T-helper 22 cell (primary cell): ENCODE measurements at places on chromosomes 4 and X.

DNA sequence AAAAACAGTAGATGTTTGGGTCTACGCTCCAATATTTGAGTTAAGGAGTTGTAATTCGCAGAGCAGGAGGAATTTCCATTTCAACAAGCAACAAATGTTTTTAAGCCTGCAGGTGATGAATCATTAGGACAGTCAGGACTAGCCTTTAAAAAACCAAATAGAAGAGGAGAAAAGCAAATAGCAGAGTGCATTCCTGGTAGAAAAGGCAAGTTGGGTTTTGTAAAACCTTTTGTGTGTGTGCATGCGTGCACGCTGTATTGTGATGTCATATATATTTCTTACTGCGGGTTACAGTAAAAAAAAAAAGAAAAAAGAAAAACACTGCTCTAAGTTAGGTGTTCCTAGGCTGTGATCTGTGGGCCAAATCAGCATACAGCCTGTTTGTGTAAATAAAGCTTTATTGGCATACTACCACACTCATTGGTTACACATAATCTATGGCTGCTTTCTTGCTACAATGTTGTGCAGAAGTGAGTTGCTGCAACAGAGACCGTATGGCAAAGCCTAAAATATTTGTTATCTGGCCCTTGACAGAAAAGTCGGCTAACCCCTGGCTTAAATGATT is 135.6 kb downstream of the MID1 start:
- no peak for DNase-seq

DNA sequence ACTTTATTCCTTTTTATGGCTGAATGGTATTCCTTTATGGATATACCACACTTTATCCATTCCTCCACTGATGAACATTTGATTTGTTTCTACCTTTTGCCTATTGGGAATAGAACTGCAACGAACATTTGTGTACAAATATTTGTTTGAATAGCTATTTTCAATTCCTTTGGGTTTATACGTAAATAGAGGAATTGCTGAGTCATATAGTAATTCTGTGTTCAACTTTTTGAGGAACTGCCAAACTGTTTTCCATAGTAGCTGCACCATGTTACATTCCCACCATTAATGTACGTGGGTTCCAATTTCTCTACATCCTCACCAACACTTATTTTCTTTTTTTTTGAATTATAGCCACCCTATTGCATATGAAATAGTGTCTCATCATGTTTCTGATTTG is 156.5 kb upstream of the ATP6AP2 start:
- no peak for DNase-seq

DNA sequence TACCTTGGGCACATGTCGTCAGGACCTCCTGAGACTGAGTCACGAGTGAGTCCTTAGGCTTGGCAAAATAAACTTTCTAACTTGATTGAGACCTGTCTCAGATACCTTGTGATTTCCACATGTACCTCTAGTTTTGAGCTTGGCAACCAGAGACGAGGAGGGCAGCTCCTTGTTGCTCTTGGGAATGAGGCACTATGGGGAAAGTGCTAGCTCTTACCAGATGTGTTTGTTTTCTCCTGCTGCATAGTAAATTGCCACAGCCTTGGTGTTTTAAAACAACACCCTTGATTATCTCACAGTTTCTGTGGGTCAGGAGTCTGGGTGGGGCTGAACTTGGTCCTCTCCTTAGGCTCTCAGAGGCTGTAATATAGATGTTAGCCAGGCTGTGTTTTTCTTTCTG is 59.1 kb upstream of the MAML3 start:
- no peak for DNase-seq

GRCh38 chr4:168118116-168118655 is 25.8 kb downstream of the ANXA10 start:
- DNase-seq: no peak

DNA sequence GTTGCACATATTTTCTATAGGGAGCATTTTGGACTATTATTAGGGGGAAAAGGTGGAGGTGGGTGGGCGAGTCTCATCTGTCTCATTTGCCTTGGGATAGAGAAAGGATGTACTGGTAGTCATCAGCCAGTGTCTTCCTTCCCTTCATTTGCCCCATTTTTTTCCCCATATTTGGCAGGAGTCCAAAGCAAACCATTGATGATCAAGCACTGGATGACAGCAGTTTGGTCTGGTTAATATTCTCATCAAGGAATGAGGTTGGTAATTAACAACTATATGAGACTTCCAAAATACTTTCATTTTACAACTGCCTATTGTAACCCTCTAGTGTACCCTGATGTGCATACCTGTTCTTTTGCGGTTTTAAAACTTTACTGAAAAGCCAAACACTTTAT is 22.6 kb upstream of the IGFBP7 start:
- DNase-seq: no peak

- no peak for DNase-seq
These were observed 315.7 kb downstream of the FBXW7 start for GRCh38 chr4:152220201-152220666.

DNA sequence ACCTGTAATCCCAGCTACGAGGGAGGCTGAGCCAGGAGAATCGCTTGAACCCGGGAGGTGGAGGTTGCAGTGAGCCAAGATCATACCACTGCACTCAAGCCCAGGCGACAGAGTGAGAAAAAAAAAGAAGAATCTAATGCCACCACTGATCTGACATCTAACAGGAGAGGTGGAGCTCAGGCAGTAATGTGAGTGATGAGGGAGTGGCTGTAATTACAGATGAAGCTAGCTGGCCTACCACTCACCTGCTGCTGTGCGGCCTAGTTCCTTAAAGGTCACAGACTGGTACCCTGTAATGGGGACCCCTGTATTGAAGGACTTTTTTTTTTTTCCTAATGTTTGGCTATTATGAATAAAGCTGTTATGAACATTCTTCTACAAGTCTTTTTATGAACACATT is 25.3 kb upstream of the GABRE start:
- DNase-seq: no peak

DNA sequence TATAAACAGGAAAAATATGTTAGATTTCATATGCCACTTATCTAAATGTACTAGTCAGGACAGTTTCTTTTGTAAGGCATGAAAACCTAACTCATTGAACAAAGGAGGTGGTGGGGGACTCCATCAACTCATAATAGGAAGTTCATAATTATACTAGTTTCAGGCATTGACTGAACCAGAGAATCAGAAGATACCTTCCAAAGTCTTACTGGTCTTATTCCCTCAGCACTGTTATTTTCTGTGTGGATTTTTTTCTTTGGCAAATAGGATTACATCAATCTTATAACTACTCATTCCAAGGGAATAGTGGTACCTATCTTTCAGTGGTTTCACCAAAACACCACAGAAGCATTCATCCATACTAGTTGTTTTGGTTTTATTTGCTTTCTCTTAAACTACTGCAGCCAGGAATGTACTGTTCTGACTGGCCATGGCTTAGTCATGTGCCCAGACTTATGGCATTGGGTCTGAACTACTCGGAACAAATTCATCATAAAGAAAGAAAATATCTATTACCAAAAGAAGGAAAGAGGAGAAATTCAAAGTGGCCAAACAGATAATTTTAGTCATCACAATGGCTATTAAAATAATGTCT is 273.9 kb downstream of the ARAP2 start:
- no peak for DNase-seq

- DNase-seq: no peak
These were observed 58.3 kb downstream of the ZFX start for GRCh38 chrX:24207826-24208225.

DNA sequence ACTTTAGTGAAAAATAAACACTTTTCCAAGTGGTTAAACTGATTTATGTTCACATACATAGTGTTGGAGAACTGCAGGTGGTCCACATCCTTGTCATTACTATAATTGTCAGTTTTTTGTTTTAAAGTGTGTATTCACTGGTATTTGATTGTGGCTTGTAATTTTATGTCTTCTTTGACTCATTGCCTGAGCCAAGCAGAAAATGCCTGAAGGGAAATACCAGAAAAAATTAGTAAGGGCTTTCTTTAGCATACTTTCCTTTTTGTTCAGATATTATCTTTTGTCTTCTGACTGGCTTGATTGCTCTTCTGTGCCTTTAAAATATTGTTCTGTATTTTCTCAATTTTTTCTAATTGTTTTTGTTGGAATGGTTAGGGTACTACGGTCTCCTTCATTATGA is 981.3 kb downstream of the C4orf33 start:
- no peak for DNase-seq

DNA sequence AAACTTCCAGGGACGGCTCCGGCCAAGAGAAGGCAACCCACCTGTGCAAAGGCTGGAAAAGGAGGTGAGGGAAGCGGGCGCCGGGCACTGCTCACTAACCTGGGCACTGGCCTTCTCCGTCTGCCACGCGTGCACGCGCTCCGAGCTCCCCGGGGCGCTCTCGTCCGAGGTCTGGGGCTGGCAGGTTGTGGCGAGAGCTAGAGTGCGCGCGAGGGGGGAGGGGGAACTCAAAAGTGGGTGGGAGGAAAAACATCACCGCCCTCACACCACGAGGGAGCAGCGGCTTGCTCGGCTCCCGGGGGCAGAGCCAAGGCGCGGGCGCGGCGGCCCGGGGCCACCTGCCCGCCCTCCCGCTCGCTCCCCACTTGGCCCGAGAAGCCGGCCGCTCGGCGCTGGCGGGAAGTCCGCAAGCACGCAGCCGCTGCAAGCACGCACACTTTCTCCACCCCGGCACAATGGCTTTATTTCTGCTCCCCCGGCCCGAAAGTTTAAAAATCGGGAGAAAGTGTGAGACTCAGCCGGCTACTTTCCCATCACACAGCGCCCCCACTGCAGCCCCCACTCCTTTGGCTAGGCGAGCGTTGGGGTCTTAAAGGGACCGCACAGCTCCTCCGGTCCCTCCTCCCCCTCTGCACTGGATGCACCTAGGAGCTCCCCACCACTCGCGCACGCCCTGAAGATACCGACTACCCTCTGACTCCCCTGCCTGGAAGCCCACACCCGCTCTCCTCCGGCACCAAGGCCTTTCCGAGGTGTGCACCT is at the start of gene CHRDL1:
Gene CHRDL1, minus strand, starts transcription at position 173 of the 762 bp plus-strand sequence. CDS start 3,636 bp downstream, outside the sequence.
- DNase-seq: no peak

- no peak for DNase-seq
These were observed 481.8 kb downstream of the GRXCR1 start for GRCh38 chr4:43374216-43374751.

GRCh38 chr4:7917669-7918068 is 22.0 kb downstream of the AFAP1 start:
- DNase-seq: no peak

GRCh38 chrX:71102292-71102691 is 4.2 kb downstream of the CXorf65 start:
- DNase-seq: no peak

DNA sequence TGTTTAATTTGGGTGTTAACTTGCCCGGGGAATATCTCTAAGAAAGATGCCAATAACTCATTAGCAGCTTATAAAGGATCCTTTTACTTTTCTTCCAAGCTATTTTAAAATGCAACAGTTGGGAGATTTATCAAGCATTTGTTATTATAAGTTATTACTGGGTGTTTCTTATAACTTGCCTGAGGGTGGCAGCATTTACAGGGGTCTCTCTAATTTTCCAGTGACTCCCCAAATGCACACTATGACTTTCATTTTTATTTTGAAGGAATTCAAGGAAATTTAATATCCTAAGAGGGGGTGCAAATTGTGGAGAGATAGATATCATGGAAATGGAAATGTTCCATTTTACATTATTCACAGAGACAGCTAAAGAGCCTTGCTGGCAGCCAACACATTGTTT is 138.0 kb downstream of the PDGFRA start:
- no peak for DNase-seq

- DNase-seq: no peak
These were observed 154.4 kb downstream of the PTTG2 start for GRCh38 chr4:38114386-38115150.

GRCh38 chr4:35250331-35250730 is 994.0 kb downstream of the ARAP2 start:
- DNase-seq: no peak

- no peak for DNase-seq
These were observed 50.3 kb downstream of the EFNB1 start for GRCh38 chrX:68878977-68879645.

- DNase-seq: no peak
These were observed 36.8 kb upstream of the VMA21 start for GRCh38 chrX:151359931-151360871.

DNA sequence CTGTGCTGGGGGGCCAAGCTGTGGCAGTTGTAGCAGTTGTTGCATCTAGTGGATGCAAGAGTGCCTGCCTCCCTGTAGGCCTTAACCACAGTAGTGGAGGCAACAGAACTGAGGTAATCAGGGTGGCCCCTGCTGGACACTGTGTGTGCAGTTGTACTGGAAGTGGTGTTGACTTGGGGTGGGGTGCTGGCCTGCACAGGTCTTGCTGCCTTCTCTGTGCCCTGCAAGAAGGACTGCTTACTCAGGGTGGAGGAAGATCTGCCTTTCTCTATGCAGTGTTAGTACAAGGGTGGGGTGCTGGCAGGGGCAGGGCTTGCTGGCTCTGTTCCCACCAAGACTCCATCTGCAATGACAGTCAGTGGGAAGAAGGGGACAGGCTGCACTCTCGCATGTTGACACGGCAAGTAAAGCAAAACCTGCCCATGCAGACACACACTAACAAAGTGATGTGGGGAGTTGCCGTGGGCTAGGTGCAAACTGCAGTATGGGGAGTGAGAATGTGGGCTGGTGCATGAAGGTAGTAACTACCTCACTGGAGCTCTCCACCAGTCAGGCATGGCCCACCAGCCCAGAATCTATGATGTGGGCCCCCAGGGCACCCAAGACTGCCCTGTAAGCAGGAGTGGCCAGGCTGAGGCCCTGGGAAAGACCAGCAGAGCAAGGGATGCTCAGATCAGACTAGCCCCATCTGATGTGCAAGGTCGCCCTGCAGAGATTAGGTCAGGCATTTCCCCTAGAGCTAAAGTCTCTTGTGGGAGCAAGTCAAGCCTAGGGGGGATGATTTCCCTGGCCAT is 594.9 kb downstream of the TECRL start:
- no peak for DNase-seq

DNA sequence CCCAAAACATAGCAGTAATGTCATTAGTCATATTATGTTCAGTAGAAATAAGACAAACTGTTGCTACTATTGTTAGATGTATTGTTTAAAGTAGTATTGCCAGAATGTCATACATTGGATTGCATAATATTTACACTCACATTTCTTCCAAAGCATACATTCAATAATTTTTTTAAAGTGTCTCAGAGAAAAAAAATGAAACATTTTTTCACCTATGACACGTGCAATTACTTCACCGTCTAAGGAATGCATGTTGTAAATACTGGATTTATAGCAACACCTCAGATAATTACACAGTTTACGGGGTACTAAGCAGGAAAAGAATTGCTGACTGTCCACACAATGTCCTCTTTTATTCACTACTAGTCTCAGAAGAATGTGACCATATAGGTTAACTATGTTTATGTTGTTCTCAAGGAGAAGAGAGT is 162.1 kb downstream of the PCDH18 start:
- no peak for DNase-seq

GRCh38 chrX:12702509-12703091 is 88.6 kb upstream of the PRPS2 start:
- no peak for DNase-seq

DNA sequence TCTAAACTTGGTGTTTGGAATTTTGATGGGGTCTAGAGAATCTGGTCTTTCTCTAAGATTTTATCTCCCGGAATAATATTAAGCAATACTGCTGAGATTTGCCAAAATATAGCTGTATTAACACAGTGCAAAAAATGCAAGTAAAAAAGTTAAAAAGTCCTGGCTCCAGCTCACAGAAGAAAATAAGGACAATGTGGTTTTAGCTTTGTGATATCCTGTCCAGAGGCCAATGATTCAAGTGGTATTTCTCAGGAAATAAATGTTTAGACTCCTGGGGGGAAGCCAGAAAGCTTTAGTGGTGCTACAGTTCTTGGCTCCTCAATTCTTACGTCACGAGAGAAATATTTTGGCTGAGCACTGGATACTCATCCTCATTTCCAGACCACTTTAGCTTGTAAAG is 40.9 kb upstream of the IL13RA2 start:
- DNase-seq: no peak

GRCh38 chr4:84740057-84740456 is 157.1 kb downstream of the CDS1 start:
- no peak for DNase-seq
